Left ventricle myocardium inferior (tissue), 1 donor: ENCODE measurements at places on chromosomes 1 and 21. TPM values are rescaled to one million over a fixed set of nuclear protein-coding genes. Genes with fewer than 3 reads are reported as not detected.

- DNase-seq, result no peak
- no peak overlapping the region for H3K27ac ChIP-seq
- no peaks in the 10 kb centered on the region for H3K36me3 ChIP-seq
- no peak overlapping the region for H3K4me3 ChIP-seq
These were observed 92.6 kb upstream of the NGF start for GRCh38 chr1:115430441-115431158.

DNA sequence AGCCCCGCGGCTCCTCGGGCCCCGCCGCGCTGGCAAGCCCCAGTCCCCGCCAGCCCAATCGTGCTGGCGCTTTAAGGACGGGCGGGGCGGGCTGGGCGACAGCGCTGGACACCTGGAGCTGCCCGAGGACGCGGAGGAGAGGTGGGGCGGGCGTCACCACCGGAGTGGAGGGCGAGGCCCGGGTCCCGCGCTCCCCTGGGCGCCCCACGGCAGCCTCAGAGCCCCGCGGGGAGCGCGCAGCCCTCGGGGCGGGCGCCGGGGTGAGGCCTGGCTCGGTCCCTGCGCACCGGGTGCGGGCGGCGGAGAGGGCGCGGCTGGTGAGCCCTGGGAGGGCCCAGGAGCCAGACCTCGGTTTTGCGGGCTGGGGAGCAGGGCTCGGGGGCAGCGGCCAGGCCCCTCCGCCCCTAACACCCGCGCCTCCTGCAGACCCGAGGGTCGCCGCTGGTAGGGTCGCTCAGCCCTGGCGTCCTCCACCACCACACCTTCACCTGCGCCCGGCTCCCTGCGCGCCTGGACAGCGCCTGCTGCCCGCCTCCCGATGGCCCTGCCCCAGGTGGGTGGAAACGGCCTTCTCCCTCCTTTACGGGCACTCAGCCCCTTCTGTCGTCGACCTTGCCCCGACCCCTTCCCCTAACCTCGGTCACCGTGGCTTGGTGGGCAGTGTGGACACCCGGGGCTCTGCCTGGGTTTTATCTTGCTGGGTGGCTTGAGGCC is at the start of gene TMEM61:
Gene TMEM61 (plus strand): TSS at position 101 of the 714 bp plus-strand sequence. CDS start 438 bp downstream, at position 539.
- DNase-seq, result no peak

GRCh38 chr1:78114034-78114956 is 68.5 kb downstream of the GIPC2 start:
- no peak overlapping the region for H3K4me3 ChIP-seq
- no peaks in the 10 kb centered on the region for H3K36me3 ChIP-seq
- no peak for DNase-seq
- peak overlapping the region; percentile 31 for H3K27ac ChIP-seq

- H3K27ac ChIP-seq, result no peak overlapping the region
- no peaks in the 10 kb centered on the region for H3K27me3 ChIP-seq
- no peak for DNase-seq
- no peak overlapping the region for H3K4me3 ChIP-seq
- no peaks in the 10 kb centered on the region for H3K36me3 ChIP-seq
These were observed 24.1 kb downstream of the BRINP3 start for GRCh38 chr1:190453550-190453949.

GRCh38 chr1:31183927-31184554 is 55.6 kb downstream of the NKAIN1 start:
- H3K27me3 ChIP-seq, result peaks cover 58% of the 10 kb centered on the region
- H3K27ac ChIP-seq, result no peak overlapping the region
- peaks cover 15% of the 10 kb centered on the region for H3K4me1 ChIP-seq
- H3K36me3 ChIP-seq, result no peaks in the 10 kb centered on the region
- no peak for DNase-seq

- H3K4me3 ChIP-seq, result peak within 1 kb of the TSS; percentile 62
- H3K4me1 ChIP-seq, result peaks cover 25% of the 10 kb centered on the region
- H3K36me3 ChIP-seq, result no peaks in the 10 kb centered on the region
- H3K27ac ChIP-seq, result no peak within 1 kb of the TSS
- H3K27me3 ChIP-seq, result peaks cover 46% of the 10 kb centered on the region
- peak; percentile 33 for DNase-seq
These were observed at the start of gene ELAPOR1 for GRCh38 chr1:109113590-109114341. TSS of gene ELAPOR1 (plus strand) at chr1:109114115. CDS start at chr1:109114184, 69 bp downstream.

GRCh38 chr1:93775224-93775623 is 93.6 kb upstream of the BCAR3 start:
- peaks cover 12% of the 10 kb centered on the region for H3K4me1 ChIP-seq
- no peak overlapping the region for H3K4me3 ChIP-seq
- no peaks in the 10 kb centered on the region for H3K36me3 ChIP-seq
- no peaks in the 10 kb centered on the region for H3K27me3 ChIP-seq
- no peak overlapping the region for H3K27ac ChIP-seq

DNA sequence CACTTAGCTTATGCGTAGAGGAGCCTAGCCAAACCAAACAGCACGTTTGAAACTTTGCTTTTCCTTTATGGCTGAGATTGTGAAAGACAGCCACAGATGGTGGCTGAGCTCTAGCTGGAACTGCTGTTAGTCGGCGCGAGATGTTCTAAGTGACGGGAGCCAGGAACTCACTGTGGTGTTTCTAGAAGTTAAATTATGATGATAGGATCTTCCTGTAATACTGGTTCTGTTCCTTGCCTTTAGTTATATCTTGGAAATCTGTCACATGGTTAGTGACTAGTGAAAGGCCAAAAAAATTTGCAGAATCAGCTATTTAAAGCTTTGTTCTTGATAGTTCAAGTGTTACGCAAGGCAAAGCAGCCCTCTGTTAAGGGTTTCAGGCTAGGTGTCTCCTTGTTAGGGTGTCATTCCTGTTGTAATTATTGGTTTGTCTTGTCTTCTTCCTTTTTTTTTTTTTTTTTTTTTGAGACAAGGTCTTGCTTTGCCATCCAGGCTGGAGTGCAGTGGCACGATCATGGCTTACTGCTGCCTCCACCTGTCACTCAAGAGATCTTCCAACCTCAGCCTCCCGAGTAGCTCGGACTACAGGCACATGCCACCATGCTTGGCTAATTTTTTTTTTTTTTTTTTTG is 22.6 kb downstream of the AK4 start:
- peak; percentile 32 for DNase-seq
- H3K4me3 ChIP-seq, result no peak overlapping the region
- peaks cover 91% of the 10 kb centered on the region for H3K4me1 ChIP-seq
- no peaks in the 10 kb centered on the region for H3K27me3 ChIP-seq
- H3K36me3 ChIP-seq, result no peaks in the 10 kb centered on the region
- H3K27ac ChIP-seq, result peak overlapping the region; percentile 93

GRCh38 chr1:63405021-63405420 is 37.6 kb downstream of the ALG6 start:
- no peaks in the 10 kb centered on the region for H3K4me1 ChIP-seq
- H3K27ac ChIP-seq, result no peak overlapping the region
- H3K27me3 ChIP-seq, result no peaks in the 10 kb centered on the region
- no peak overlapping the region for H3K4me3 ChIP-seq

- no peak overlapping the region for H3K4me3 ChIP-seq
- H3K36me3 ChIP-seq, result peaks cover 66% of the 10 kb centered on the region
- no peaks in the 10 kb centered on the region for H3K27me3 ChIP-seq
- H3K27ac ChIP-seq, result no peak overlapping the region
These were observed 42.4 kb downstream of the PKNOX1 start for GRCh38 chr21:43016728-43017127.

GRCh38 chr21:32735524-32735923 is 7.7 kb upstream of the SYNJ1 start:
- DNase-seq, result no peak
- H3K36me3 ChIP-seq, result peaks cover 65% of the 10 kb centered on the region
- H3K27ac ChIP-seq, result no peak overlapping the region
- H3K27me3 ChIP-seq, result no peaks in the 10 kb centered on the region
- no peaks in the 10 kb centered on the region for H3K4me1 ChIP-seq
- no peak overlapping the region for H3K4me3 ChIP-seq

PLA2G2A gene
- total RNA-seq, result 69.0 TPM

TMEM61 gene
- not detected for total RNA-seq

DNA sequence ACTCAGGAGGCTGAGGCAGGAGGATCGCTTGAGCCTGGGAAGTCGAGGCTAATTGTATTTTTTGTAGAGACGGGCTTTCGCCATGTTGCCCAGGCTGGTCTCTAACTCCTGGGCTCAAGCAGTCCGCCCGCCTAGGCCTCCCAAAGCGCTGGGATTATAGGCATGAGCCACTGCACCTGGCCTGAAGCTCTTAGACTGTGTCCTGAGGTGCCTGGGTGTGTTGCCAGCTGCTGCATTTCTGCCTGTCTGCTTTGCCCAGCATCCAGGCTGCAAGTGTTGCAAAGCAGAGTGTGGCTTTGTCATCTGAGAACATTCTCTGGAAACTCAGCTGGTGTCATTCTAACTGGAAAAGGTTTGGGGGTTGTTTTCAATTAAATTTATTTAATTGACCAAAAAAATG is 105.0 kb downstream of the HUNK start:
- no peak for DNase-seq
- no peaks in the 10 kb centered on the region for H3K27me3 ChIP-seq
- H3K27ac ChIP-seq, result no peak overlapping the region
- H3K36me3 ChIP-seq, result no peaks in the 10 kb centered on the region
- no peak overlapping the region for H3K4me3 ChIP-seq

LRRN2 gene
- 1.4 TPM for total RNA-seq

GRCh38 chr1:1799716-1800115 is 21.4 kb upstream of the NADK start:
- no peak overlapping the region for H3K4me3 ChIP-seq
- H3K27me3 ChIP-seq, result no peaks in the 10 kb centered on the region
- no peak for DNase-seq
- peaks cover 36% of the 10 kb centered on the region for H3K4me1 ChIP-seq
- no peak overlapping the region for H3K27ac ChIP-seq
